ENCODE measurements at places on chromosomes 5 and 9.

DNA sequence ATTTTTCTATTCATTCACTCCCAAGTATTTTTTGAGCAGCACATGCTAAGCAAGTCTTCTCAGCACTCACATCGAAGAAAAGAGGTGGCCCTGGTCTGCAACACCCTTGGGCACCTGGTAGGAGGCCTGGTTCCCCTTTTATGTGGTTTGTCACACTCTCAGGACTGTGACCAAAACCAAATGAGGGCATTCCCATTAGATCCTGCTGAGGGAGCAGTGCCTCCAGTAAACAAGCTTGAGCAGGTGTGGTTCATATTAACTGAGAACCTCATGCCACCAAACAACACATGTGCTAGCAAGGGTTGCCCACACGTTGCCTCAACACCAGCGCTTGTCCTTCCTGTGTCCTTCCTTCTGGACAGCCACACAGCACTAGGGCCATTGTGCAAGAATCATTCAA is 26.9 kb upstream of the SYK start:
- no peak for DNase-seq

DNA sequence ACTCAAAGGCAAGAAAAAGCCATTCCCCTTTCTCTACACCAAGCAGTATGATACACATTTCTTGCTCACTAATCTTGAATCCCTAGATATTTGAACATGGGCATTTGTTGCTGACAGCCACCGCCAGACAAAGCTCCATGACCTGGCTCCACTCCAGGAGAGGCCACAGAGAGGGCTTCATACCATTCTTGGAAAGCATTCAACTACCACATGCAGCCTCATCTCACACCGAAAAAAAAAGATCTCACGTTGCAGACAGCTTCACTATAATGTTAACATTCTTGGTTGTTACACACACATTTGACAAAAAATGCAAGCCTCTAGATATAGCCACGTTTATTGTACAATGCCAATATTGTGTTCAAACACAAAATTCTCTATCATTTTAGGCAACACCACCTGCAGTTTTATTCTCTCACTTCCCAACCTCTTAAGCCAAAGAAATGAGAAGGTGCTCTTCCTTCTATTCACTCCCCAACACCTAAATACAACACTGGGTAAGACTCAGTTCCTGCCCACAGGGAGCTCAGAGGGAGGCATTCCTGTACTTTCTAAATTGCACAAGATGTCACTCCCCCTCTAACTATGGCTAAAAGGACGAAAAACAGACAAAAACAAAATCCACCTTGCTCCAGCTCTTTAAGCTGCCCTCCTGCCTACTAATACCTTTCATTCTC is 222.4 kb downstream of the TSSK1B start:
- DNase-seq, result no peak

DNA sequence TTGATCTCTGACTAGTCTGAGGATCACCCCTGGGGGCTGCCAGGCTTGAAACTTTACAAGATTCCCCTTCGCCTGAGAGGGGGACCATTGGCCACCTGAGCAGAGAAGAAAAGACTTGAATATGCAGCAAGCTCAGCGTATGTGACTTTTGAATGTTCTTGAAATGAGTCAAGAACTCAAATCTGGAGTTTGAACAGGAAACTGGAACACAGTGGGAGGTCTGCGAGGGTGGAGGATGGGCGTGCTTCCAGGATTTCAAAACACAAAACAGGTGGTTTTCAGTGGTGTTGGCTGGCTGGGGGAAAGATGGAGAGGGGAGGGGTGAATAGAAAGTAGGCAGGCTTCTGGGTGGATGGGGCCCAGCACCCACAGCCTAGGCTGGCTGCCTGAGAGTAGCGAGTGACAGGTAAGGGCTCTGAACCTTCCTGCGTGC is 40.6 kb downstream of the TMEM174 start:
- DNase-seq, result peak; percentile 7

DNA sequence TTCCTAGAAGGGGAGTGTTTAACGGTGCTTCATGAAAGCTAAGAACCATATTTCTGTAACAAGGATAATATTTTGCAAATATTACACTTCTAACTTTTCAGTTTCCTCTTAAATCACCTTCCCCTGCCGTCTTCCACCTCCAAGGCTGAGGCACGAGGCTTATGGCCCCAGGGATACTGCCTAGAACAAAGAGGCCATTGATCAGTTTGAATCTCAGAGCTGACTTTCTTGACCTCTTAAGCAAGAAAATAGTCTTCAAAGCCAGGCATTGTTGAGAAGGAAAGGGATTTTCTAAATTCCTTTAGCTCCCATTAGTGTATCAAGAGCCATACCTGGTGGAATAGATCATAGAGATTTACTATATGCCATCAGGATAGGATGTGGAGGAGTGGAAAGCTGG is 566.2 kb downstream of the BNC2 start:
- no peak for DNase-seq

DNA sequence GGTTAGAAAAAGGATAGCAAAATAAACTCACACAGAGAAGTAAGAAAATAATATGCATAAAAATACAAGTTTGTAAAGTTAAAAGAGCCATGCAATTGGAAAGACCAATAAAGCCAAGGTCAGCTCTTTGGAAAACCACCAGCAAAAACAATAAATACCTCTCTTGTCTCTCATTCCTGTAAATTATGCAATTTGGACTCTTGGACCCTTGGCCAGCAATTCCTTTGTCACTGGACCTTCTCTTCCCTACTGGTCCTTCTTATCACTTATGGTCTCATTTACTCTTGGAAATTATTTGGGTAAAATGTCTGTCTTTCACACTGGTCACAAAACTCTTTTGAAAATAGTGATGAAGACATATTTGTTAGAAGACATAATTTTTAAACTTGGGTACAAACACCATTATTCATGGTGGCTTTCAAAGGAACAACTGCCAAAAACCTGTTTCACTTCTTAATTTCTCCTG is 379.5 kb downstream of the TMEM232 start:
- DNase-seq, result no peak

GRCh38 chr9:115362101-115362500 is 244.1 kb upstream of the TNC start:
- no peak for DNase-seq

- no peak for DNase-seq
Measured at GRCh38 chr5:54741711-54742110, 224.2 kb downstream of the SNX18 start.

DNA sequence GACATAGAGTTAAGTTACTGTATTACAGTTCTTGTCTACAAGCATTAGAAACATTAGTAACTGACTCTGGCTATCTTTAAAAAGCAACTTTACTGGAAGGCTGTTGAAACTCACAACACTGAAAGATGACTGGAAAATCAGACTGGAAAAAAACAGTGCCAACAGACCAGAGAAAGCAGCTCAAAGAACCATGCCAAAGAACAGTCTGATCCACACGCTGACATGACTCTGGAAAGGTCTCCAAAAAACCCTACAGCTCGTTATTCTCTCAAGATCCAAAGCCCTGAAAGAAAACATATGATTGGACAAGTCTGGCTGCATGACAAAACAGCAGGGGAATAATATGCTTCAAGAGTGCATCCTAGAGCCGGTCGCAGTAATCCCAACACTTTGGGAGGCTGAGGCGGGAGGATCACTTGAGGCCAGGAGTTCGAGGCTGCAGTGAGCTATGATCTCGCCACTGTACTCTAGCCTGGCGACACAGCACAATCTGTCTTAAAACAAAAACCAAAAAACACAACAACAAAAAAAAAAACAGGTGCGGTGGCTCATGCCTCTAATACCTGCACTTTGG is 5.6 kb downstream of the GOLPH3 start:
- DNase-seq, result no peak
